RPMI8226 (cell line): ENCODE measurements at places on chromosomes 6 and 20.

- DNase-seq = no peak
Observed at GRCh38 chr20:48999890-49000870, 45.9 kb upstream of the CSE1L start.

DNA sequence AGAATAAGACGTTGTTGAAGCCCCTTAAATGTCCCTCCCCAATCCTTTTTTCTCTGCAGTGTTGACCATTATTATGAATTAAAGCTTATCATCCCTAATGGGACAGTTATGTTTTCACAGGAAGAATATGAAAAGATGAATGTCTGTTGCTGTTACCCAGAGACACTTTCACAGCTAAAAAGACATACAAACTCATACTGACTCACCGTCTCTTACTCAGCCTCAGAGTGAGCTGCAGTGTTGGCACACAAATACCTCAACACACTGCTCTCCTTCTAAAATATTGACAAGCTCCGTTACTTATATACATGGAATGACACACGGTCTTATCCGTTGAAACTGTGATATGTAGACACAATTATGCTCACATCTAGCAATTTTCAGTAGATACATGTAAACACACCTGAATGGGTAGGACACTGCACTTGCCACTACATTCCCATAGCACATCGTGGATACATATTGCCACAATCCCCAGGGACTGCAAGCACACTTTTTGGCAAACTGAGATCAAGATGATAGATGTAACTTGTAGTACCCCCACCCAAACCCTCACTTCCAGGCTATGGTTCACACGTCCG is 9.6 kb upstream of the SAPCD1 start:
- DNase-seq = no peak

DNA sequence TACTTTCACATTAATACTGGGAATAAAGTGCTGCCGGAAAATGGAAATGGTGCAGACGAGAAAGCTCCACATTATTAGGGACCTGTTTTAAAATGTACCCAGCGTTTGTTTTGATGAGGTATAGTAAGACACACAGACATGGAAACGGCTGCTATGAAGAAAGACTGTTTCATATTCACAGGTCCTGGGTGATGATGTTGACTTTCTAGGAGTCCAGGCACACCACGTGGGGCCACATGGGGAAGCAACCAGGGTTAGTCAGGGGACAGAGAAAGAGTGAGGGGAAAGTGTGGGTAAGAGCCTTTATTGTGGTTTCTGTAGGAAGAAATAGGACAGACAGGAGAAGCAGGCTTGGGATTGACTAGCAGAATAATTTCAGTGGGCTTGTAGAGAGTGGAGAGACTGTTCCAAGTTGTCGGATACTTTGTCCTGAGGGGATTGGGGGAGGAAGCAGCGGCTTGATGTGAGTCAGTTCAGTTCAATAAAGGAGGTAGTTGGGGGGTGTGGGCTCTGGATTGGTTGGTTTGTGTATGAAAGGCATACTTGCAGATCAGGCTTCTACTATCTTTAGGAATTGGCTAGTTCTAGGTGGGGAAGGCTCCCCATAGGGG is 112.0 kb upstream of the MCHR2 start:
- DNase-seq = no peak

- DNase-seq = no peak
Observed at GRCh38 chr6:11337306-11337705, 104.8 kb upstream of the NEDD9 start.

- no peak for DNase-seq
Observed at GRCh38 chr6:2861822-2862164, 20.1 kb upstream of the SERPINB1 start.
